HepG2 (cell line): ENCODE measurements at places on chromosomes 4 and X. TPM values are rescaled to one million over a fixed set of nuclear protein-coding genes. Genes with fewer than 3 reads are reported as not detected.
A peak's percentile ranks its signal among the peaks of the same experiment; 100 is the strongest.

GRCh38 chrX:77771601-77772000 lies 14.4 kb downstream of the ATRX start:
- DNase-seq, result no peak

DNA sequence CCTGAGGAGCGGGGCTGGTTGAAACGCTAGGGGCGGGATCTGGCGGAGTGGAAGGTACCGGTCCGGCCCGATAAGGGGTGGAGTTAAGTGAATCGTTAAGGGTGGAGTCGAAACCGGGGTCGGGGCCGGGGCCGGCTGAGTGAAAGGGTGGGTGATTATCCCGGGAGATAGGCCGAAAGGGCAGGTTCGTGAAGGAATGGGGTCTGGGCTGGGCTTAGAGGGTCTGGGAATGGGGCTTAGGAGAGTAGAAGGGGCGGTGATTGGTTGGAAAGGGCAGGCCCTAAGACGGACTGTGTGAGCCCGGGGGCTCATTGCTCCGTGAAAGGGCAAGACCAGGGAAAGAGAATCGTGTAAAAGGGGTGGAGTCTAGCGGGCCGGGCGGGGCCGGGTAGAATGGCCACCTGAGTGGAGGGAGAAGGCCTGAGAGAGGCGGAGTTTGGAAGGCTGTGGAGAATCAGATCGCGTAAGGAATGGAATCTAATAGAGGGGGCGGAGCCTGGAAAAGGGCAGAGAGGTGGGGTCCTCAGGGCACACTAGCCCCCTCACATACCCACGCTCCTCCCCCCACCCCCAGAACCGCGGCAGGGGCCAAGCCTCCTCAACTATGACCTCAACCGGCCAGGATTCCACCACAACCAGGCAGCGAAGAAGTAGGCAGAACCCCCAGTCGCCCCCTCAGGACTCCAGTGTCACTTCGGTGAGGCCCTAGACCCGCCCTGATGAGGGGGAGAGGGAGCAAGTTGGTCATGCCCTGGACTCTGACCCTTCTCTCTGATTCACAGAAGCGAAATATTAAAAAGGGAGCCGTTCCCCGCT lies 430 bp downstream of the HDAC6 start:
- peak; percentile 85 for DNase-seq

DNA sequence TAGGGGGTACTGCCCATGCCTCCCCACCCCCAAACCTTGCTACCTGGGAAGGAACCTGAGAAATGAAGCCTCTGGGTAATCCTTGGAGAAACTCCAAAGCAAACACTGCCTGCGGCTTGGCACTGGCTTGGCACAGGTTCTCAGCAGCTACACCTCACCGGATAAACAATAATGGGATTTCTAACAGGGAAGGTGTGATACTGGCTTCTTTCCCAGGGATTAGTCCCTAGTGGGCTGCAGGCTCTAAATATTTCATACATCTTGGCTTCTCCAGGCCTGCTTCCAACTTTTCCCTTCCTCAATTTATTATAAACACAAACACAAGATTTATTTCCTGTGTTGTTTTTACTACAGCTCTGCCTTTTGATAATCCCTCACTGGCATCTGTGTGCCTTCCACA lies 12.5 kb downstream of the SEC24D start:
- no peak for DNase-seq

Gene H2AZ1
- total RNA-seq, result 574 and 800 TPM in 2 replicates

- DNase-seq, result peak; percentile 26
Measured at GRCh38 chr4:57442831-57443291, 332.7 kb upstream of the IGFBP7 start.

DNA sequence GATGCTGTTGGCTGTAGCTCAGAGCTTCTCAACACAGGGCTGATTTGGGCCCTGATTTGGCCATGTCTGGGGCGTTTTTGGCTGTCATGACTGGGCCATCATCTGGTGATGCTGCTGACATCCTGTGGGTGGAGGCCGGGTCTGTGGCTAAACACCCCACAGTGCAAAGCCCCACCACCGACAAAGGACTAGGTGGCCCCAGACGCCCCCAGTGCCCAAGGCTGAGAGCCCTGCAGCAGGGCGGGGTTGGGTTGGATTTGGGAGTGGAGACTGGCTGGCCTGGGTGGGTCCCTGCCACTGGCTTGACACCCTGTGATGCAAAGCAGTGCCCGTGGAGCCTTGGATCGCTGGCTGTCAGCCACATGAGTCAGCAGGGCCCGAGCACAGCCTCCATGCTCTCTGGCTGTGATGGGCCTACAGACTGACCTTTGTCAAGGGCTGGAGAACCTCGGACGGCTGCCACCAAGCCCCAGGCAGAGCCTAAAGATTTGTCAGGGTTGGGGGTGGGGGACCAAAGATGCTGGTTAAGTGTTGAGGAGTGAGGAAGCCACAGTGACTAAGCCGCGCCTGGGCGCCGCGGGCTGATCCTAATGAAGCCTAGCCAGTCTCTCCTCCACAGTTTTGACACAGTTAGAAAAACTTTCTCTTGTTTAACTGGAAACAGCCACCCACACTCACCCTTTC lies 28.3 kb downstream of the CYTL1 start:
- no peak for DNase-seq

Gene KDM5C
- 26.0 and 32.5 TPM in 2 replicates for total RNA-seq

DNA sequence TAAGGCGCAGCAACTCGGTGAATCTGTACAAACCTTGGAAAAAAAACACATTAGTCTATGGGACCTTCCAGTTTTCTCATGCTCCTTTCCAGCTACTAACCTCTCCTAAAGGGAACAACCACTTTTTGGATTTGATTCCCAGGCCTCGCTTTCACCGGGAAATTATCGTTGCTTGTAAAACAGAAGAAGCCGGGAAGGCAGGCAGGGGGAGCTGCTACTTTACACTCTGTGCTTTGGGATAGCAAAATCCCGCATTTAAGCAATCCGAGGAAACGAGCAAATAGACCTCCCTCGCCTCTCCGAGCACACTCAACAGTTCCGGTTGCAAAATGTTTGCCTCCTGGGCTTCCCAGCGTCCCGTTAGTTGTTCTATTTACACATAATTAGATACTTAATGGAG lies 1.2 kb downstream of the CD38 start:
- DNase-seq, result peak; percentile 46
